Vein endothelial cell (primary cell): ENCODE measurements at places on chromosomes 2 and 18. TPM values are rescaled to one million over a fixed set of nuclear protein-coding genes. Genes with fewer than 3 reads are reported as not detected.

The CD226 gene
- total RNA-seq, result under 0.01 and 0.10 TPM in 2 replicates

The BCL11A gene
- total RNA-seq, result 0.33 and 0.38 TPM in 2 replicates

The FAM228A gene
- 0.10 TPM in 1 of 2 replicates, not detected in the other for total RNA-seq

The SLC5A7 gene
- total RNA-seq, result not detected in 2 replicates

The TCF7L1 gene
- total RNA-seq, result 6.2 and 8.3 TPM in 2 replicates

The CNGA3 gene
- not detected in 2 replicates for total RNA-seq
